CD14-positive monocyte (primary cell): ENCODE measurements at places on chromosomes 2 and 18.

- no peak for DNase-seq
Observed at GRCh38 chr2:154455166-154455565, 243.3 kb upstream of the KCNJ3 start.

DNA sequence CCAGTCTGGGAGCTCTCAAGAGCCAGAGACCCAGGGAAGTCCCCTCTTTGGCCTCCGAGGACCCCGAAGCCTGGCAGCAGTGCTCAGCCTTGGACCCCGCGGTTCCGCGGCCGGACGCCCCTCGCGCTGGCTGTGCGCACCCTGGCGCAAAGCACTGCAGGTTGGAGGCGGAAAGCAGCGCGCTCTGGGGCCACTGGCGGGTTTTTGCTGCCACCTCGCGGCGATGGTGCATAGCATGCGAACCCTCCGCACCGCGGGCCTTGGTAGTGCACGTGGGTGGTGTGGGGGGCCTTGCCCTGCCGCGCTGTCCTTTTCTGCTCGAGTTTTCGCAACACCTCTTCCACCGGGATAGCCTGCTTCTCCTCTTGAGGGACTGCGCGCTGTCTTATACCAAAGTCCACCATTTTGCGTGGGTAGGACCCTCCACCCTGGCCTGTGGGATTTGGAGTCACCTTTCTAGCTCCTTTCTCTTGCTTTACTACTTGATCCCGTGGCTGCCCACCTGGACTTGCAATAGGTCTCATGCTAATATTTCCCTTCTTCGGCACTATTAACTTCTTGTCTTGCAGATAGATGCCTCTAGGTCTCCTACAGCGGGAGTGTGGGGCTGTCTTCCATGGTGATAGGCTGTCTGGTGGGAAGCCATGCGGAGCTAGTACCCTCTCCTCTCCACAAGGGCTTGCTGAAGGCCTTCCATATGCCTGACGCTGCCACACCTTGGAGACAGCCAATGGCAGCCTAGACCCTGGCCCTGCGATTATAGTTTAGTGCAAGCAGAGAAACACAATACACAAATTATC lies 14.3 kb downstream of the SIX3 start:
- DNase-seq = peak; percentile 15

GRCh38 chr18:78891185-78891762 lies 88.3 kb upstream of the SALL3 start:
- DNase-seq = no peak

- peak; percentile 50 for DNase-seq
Observed at GRCh38 chr2:73291461-73292315, 1.7 kb downstream of the EGR4 start.

- DNase-seq = no peak
Observed at GRCh38 chr2:198961547-198961946, 496.2 kb downstream of the SATB2 start.

DNA sequence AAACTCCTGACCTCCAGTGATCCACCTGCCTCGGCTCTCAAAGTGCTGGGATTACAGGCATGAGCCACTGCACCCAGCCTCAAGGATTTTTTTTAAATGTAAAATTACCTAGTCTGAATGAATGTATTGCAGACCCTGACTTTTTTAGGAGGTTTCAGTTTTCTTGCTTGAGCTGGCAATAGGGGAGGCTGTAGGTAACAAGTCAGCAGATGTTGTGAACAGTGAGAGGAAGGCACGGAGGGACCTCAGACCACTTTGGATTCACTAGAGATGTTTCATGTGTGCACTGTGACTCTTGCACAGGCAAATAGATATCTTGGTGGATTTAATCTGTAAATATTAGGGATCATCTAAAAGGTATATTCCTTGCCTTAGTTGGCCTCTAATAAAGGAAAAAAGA lies 6.4 kb downstream of the NDUFV2 start:
- no peak for DNase-seq

DNA sequence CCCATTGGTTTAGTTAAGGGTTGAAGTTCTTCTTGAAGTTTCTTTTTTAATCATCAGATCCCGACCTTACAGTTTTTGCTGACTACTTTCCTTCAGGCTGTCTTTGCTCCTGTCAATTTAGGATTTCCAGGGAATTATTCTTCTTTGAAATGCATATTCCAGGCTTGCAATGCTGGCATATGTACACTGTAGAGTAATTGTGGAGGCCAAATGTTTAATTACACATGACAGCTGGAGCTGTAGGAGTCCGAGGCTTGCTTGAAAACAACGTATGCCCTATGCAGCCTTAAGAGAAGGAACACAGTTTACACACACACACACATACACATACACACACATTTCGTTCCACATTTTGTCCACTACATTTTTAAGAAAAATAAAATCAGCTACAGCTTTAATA lies 602.3 kb downstream of the TMEM182 start:
- DNase-seq = no peak
